Amygdala (tissue), 56 donors: ENCODE measurements at places on chromosomes 7 and 10.

DNA sequence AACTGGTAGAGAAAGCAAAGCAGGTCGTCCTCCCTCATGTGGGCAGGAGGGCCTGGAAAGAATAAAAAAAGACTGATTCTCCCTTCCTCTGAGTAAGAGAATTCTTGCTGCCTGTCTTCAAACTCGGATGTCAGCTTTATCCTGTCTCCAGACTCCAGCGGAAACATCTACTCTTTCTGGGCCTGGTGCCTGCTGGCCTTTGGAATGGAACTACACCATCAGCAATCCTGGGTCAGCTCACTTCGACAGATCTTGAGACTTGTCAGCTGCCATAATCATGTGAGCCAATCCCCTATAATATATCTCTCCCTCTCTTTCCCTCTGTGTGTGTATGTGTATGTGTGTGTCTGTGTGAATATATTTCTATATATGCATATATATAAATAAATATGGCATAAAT, 411.0 kb upstream of the DPP6 start:
- DNase-seq = no peak

DNA sequence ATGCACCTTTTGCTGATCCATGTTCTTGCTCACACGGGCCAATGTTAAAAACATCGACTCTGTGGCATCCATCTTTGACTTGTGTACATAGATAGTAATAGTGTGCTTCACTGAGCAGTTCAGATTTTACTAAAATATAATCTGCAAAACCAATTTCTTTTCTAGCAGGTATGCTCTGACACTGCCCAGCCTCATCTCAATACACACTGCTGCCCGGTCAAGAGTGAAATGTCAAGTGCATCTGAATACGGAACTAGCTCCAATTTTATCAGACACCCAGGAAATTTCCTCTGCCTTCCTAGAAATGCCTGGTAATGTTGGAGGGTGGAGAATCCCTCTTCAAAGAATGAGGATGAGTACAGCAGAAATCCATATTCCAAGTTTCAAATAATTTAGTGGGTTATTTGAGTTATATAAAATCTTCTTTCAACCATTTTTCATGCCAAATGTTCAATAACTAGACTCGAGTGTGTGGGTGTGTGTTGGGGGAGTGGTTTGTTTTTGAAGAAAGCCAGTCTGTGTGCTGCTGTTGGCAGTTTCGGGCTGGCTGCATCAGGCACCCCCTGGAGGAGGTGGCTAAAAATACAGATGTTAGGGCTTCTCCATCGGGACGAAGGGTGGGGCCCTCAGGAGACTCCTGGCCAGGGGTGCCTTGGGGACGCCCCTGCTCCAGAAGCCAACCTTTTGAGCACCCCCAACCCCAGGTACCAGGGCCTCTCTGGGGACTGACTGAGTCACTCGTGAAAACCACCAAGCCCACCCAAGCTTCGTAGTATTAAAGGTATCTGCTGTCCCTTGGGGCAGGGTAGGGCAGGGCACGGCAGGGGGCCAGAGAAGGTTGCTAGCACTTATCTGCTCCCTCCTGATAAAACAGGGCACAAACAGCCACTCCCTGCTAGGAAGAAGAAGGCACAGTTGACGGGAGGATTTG, 15.4 kb downstream of the CTBP2 start:
- peak; percentile 21 for DNase-seq

DNA sequence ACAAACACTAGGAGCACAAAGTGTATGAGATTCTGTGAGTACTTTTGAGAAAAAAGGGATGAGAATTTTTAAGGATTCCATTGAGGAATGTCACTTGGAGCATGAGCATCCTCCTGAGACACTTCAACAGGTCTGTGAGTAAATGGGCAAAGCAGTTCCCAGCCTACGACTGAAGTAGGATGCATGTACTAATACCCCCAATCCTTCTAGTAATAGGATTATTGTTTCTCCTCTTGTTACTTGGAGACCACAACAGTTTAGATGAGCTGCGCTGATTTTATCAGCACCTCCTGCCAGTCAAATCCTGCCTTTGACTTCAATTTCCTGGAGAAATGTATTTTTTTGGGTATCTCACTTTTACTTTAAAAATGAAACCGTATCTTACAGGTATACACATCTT, 820 bp downstream of the BBS9 start:
- DNase-seq = no peak

DNA sequence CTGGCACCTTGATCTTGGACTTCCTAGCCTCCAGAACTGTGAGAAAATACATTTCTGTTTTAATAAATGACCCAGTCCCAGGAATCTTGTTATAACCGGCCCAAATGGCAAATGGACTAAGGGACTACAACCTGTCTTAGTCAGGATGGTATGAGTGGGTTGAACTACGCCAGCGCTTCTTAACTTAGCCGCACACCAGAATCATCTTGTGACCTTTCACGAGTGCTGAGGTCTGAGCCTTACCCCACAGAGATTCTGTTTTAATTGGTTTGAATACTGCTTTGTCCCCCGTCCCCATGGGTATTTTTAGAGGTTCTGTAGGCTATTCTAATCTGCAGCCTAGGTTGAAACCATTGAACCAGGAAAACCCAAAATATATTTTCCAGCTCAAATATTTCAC, 48.0 kb downstream of the PFKFB3 start:
- DNase-seq = no peak

GRCh38 chr10:1737222-1738061, at the start of gene ADARB2:
ADARB2 (minus strand) TSS chr10:1737525.
- peak; percentile 32 for DNase-seq

DNA sequence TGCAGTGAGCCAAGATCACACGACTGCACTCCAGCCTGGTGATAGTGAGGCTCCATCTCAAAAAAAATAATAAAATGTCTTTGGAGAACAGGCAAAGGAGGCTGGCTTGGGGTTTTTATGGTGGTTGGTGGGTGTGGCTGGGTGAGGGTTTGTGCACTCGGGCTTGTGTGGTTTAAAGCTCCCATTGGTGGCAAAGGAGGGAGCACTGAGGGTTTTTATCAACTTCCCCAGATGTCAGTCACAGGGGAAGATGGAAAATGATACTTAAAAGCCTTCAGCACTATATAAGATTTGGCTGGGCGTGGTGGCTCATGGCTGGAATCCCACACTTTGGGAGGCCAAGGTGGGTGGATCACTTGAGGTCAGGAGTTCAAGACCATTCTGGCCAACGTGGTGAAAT, 16.3 kb upstream of the RNF216 start:
- no peak for DNase-seq
